EL (cell line): ENCODE measurements at places on chromosomes 1 and 21.

DNA sequence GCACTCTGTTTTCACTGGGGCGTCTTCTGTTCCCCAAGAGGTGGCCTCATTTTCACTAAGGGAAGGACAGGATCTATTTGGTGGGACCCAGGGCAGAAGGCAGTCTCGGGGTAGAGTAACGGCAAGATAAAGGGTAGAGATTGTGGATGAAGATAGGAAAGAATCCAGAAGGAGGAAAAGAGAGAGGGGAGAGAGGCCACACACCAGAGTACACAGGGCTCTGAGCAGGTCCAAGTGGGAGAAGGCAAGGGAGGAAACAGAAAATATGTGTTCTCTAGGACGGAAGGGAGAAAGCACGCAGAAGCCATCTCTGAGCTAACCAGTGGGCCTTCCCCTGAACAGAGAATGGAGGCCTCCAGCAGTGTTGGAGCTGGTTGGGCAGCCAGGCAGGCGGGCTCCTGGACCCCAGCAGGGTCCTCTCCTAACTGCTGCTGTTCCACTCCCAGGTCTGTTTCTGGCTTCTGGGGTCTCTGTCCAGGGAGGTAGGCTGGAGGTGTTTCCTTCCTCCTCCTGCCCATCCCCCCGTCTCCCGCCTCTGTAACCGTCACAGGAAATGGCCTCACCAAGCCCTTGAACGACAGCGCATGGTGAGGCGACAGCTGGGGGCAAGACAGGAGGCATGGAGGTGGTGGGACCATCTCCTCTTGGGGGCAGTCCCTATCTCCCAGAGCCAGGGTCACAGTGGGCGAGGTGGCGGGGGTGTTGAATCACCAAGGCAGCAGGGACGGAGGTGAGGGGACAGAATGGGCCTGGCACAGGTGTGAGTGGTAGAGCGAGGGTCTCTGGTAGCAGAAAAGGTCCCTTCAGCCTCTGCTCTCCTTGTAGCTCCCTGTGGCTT, 649 bp downstream of the PTPN7 start:
- DNase-seq, result no peak

DNA sequence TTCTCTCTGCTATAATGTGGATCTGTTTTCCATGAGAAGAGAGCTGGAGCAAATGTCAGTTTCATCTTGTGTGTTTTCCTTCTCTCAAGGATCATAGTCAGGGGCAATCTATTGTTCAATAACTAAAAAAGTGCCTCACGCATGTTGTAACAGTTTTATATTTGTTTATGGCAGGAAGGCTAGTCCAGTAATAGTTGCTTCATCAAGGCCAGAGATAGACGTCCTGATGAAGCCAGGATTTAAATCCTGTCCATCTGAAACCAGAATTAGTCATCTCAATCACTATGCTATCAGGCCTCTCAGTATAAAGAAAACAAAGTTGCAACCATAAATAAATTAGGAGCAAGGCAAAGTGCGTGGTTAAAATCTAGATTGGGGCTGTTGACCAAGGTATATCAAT, 30.2 kb upstream of the DUSP10 start:
- DNase-seq, result no peak

DNA sequence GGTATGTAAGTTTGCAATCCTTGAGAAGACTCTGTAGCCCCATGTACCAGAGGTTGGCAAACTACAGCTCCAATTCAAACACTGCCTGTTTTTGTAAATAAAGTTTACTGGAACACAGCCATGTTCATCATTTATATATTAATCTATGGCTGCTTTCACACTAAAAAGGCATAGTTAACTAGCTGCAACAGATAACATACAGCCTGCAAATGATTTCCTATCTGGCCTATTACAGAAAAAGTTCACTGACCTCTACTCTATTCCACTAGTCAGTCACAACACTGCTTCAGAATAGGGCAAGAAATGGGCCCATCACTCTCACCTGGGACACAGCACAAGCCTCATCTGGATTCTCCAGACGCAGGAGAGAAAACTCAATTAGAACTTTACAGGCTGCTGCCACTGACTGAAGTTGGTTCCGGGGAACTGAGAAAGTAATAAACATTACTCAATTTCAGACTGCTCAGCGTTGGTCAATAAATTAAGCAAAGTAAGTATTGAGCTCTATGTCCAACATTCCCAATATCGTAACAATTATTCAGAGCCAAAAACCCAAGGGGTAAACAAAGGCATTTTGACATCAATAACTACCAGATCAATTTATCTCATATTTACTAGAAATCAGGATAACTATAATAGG, 10.6 kb downstream of the UBR4 start:
- no peak for DNase-seq

DNA sequence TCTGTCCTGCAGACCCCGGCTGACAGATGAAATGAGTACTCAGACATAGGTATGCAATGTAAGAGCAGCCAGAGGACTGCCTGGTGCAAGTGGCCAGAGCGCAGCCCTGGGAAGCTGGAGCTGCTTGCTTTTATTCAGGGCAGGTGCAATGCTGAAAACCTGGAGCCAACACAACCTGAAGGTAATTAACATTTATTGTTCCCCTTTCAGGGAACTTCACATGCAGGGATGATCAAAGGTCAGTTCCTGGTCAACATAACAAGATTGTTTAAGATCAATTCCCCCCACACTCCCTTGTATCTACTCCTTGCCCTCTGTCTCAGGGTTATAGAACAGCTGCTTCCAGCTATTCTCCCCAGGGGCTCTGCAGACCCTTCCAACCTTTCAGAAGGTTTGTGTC, 48.7 kb upstream of the PRELP start:
- DNase-seq, result no peak
